ENCODE measurements at places on chromosomes 5 and 9.

DNA sequence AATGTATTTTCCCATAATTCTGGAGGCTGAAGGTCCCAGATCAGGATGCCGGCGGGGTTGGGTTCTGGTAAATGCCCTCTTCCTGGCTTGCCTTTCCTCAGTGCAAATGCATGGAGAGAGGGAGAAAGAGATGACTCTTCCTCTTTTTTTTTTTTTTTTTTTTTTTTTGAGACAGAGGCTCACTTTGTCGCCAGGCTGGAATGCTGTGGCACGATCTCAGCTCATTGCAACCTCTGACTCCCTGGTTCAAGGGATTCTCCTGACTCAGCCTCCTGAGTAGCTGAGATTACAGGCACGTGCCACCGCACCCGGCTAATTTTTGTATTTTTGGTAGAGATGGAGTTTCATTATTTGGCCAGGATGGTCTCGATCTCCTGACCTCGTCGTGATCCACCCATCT lies 300.0 kb upstream of the TAS2R1 start:
- DNase-seq = no peak

GRCh38 chr5:107444300-107444699 lies 226.4 kb downstream of the EFNA5 start:
- no peak for DNase-seq

- no peak for DNase-seq
Observed at GRCh38 chr9:112048924-112049691, 126.0 kb downstream of the SUSD1 start.

- no peak for DNase-seq
Observed at GRCh38 chr5:32419791-32420190, 24.7 kb downstream of the ZFR start.

GRCh38 chr9:137367506-137368430 lies 55.2 kb downstream of the EXD3 start:
- no peak for DNase-seq

Measured in stimulated activated CD4-positive, alpha-beta T cell treated with anti-CD3 and anti-CD28 coated beads, Interleukin-1b, Interleukin-23, amount 100 ng/mL, for 48 hours (primary cell).